ENCODE measurements at places on chromosomes 6 and 20. TPM values are rescaled to one million over a fixed set of nuclear protein-coding genes. Genes with fewer than 3 reads are reported as not detected.

DNA sequence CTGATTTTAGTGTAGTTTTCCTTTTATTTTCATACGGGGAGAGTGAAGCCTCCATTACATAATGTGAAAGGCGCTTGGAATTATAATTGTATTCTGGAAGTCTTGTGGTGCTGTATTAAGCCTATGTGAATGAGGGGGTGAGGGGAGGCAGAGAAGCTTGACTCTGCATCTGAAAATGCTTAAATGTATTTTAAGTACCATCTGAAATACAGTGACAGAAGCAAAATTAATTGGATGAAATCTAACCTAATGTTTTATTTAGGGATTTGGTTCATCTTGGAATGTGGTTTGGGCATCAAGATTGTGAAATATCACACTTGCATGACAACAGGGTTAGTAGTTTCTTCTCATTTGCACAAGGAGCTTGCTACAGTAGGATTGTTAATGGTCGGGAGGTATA is 41.2 kb downstream of the TMEM200A start:
- DNase-seq: no peak

DNA sequence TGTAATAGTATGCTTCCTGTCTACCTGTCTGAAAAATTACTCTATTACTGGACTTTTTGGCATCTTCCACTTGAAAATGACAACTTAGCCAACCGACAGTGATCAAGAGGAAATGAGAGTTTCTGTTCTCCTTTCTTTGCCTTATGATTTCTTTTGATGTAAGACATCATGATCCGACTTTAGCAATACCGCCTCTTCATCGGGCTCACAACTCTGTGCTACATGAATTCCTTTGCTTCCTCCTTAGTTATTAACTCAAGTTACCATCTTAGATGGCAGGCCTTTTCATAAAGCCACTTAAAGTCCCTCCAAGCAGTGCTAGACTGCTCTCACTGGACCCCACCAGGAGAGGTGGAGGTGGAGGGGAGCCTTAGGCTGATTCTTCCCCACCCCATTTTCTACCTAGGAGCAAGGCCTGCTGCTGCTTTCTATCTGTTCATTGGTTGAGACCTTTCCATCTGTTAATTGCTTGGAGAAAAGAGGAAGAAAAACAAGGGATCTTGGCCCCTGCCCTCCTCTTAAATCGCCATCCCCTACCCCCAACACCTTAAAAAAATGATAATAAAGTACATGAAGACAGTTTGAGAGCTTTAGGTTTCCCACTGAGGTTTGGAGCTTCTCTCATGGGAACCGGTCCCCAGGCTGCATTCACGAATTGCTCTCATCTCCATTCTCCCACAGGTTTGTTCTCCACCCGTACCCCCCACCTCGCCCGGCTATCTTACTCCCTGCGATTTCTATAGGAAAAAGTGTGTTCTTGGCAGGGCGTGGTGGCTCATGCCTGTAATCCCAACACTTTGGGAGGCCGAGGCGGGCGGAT is 21.6 kb upstream of the MCM3 start:
- DNase-seq: no peak

The DEFB126 gene
- total RNA-seq: not detected

DNA sequence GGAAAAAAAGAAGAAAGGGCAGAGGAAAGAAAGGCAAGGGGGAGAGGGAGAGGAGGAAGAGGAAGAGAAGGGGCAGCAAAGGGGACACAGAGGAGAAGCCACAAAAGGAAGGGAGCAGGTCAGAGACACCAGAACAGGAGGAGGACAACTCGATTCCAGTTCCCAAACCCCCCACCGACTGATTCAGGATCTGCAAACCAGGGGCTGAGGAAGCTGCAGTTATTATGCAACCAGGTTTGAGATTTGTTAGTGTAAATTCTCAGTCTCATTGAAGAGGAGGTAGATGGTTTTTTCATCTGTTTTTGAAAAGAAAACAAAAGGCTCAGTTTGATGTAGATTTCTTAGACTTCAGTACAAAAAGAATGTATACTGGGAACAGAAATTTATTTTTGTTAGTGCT is 202.8 kb downstream of the FOXC1 start:
- DNase-seq: no peak

DNA sequence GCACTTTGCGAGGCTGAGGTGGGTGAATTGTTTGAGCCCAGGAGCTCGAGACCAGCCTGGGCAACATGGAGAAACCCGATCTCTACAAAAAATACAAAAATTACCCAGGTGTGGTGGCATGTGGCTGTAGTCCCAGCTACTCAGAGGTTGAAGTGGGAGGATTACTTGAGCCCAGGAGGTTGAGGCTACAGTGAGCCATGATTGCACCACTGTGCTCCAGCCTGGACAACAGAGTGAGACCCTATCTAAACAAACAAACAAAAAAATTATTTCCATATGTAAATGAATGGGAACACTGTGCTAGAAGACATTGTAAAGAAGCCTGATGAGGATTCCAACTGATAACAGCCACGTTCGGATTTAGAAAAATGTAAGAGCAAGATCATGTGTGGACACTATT is 154.2 kb downstream of the ZFP64 start:
- DNase-seq: no peak

- DNase-seq: no peak
Measured at GRCh38 chr6:73497915-73498314, 22.9 kb downstream of the EEF1A1 start.

- no peak for DNase-seq
Measured at GRCh38 chr6:73348550-73349204, 5.4 kb downstream of the DPPA5 start.

- no peak for DNase-seq
Measured at GRCh38 chr6:170093276-170093657, 197.6 kb downstream of the DLL1 start.

The TRIM10 gene
- total RNA-seq: 0.09 TPM

- DNase-seq: no peak
Measured at GRCh38 chr20:46588532-46589511, 38.4 kb upstream of the OCSTAMP start.

- no peak for DNase-seq
Measured at GRCh38 chr6:90811596-90812226, 224.8 kb upstream of the MAP3K7 start.

DNA sequence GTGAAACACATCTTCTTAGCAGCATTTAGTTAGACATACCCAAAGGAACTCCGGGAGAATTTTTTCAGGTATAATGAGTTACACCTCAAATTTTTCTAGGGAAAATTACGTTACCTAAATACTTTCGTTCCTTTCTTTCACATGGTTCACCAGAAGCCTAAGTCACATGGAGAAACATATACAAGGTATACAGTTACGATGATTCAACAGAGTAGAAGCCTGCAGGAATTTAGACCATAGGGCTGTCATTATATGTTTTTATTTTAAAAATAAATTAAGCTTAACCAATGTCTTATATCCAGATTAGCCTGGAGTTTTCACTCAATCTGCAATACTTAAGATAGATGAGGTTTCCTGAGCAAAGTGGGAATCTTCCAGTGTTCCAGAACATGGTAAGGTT is 549.5 kb upstream of the JARID2 start:
- DNase-seq: no peak

DNA sequence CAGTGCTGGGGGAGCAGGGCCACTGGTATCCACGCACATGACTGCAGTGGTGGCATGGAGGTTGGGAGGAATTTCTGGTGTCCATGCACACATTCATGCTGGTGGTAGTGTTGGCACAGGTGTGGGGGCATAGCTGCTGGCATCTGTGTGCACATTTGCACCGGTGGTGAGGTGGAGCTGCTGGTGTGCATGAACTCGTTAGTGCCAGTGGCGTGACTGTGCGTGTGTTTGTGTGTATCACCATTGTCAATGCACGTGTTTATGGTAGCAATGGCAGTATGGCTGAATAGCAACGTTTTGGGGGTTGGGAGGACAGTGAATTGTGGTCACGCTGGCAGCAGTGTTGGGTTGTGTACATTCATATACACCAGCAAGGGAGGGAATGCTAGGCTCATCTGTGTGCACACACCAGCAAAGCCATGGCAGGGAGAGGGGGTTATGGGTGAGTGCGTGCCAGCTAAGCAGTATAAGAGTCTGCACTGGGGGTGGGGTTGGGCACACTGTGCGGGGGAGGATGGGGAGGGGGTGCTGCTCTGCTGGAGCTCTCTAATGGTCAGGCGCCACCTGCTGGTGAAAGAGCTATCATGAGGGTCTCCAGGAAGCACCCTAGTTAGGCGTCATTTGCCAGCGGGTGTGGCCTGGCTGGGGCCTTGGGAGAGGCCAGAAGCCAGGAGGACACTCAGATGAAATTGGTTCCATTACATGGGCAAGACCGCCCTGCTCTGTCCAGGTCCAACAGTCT is 626.1 kb upstream of the ID4 start:
- DNase-seq: no peak

- DNase-seq: no peak
Measured at GRCh38 chr20:24575811-24576210, 106.4 kb downstream of the SYNDIG1 start.

The TTLL9 gene
- total RNA-seq: not detected

GRCh38 chr20:46838011-46838410 is 56.6 kb upstream of the EYA2 start:
- no peak for DNase-seq

DNA sequence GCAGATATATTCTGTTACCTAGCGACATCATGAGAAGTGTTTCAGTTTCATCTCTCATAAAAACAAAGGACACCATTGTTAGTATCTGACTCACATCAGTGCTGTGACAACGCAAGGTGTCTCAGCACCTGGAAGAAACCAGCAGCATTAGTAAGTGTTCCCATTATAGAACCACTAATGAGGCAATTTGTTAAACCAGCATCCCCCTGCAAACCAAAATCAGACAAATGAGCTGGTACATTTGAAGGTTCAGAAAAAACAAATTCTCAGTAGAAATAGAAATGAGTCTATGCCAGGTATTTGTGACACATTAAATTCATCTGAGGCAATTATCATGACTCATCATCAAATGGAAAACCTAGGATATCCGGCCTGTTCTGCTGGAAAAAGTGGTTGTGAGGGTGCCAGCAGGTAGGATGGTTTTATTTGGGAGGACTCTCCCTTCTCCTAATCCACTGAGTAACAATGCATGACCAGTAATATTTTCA is 151.7 kb downstream of the TMEM200A start:
- no peak for DNase-seq

The TSBP1 gene
- total RNA-seq: not detected

The DSN1 gene
- total RNA-seq: 28.6 TPM

The SLC35D3 gene
- not detected for total RNA-seq

- no peak for DNase-seq
Measured at GRCh38 chr20:46043556-46043955, 14.5 kb downstream of the SLC12A5 start.

DNA sequence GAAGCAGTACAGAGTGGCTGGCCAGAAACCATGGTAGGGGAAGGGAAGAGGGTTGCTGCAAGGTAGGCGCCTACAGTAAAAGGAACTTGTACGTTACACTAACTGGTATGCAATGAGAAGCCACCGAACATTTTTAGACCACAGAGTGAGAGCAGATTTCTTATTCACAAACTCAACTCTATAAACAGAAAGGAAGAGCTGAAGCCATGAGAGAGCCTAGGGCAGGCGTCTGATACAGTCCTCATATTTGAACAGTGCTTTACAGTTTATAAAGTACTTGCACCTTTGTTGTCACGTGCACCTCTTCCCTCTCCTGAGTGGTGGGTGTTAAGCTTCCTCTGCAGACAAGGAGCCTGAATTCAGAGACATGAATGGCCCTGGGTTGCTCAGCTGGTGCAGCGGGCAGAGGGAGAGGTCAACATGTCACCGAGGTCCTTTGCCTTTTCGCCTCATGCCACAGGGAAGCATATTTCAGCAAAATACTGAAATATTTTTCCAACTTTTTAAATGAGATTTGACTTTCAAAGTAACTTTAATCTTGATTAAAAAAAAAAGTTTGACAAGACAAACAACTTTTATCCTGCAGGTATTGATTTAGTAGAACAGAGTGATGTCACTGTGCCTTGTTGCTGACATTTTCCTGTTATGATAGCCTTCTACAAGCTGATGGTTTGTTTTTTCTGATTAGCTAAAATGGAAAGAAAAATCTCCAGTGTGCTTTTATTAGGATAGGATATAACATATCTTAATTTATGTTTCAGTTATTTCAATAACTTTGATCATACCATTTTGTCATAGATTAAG is 23.8 kb downstream of the UST start:
- no peak for DNase-seq

The SSTR4 gene
- total RNA-seq: not detected

DNA sequence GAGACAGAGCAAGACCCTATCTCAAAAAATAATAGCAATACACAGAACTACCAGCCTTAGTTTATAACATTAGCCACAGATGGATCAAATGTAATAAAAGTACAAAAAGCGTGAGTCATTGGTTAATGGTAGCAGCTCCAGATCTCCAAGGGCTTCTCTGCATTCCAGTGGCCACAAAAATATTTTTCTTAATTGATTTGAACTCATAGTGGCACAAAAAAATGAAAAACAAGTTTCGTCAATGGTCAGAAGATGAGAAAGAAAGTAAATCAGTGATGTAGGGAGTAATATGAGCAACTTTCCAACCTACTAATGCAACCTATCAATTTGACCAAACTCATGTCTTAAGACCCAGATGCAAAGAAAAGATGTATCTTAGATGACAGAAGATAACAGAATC is 79.6 kb downstream of the CEP57L1 start:
- no peak for DNase-seq

GRCh38 chr6:1439349-1439748 is 50.0 kb downstream of the FOXF2 start:
- no peak for DNase-seq

- DNase-seq: no peak
Measured at GRCh38 chr6:148413321-148414091, 70.9 kb downstream of the SASH1 start.

The CLDN20 gene
- not detected for total RNA-seq

DNA sequence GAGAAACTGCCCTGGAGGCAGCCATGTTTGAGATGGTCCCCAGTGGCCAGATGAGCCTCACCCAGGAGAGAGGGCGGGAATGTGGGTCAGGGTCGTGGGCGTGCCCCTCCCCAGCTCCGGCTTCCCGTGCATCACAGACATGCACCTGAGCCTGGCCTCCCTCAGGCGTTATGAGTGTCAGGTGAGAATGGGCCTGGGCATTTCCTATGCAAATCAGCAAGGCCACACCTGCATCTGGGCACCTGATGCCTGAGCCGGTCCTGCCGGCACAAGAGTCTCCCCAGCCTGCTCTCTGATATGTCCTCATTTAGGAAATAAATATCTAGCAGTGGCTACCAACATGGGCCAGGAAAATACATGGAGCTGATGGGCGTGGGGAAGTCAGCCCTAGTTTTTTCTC is 82.4 kb downstream of the RAMACL start:
- DNase-seq: no peak

GRCh38 chr20:34946661-34947060 is 8.9 kb downstream of the GSS start:
- DNase-seq: no peak

GRCh38 chr20:58992911-58993310 is 11.9 kb downstream of the NELFCD start:
- DNase-seq: no peak

- DNase-seq: no peak
Measured at GRCh38 chr6:116451916-116452315, 9.3 kb upstream of the CALHM6 start.

All from activated T-helper 2 cell treated with anti-CD3 and anti-CD28 coated beads, Interferon-gamma antibody, Interleukin-2, Interleukin-4, amounts not matched to agents 10 μg/mL and 5 μg/mL and 100 μg/mL, durations not matched to agents 14 hours and 24 hours and 36 hours (primary cell).